ENCODE measurements at places on chromosomes 1 and 21.

DNA sequence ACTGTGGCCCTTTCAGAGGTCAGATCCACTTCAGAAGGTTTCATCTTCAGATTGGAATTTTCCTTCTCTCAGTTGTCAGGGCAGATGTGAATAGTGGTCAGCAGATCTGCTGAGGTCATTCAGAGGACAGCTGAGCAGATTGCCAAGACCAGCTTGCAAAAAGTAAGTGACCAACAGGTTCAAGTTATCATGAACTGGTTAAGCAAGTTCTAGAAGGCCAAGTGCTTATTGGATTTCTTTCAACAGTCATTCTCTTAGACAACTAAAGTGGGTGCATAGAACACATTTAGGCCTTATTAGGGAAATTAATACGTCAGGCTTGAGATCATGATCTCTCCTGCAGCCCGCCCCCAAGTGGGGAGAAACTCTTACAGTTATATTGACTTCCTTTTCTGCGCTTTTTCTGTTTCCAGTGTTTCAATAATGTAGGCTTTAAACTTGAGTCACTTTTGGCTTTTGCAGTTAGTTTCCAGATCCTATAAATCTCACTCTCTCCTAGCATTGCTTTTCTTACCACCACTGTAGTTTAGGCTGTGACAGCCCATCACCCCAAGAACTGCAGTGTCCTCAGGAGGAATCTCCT is 96.4 kb downstream of the C1orf21 start:
- peak; percentile 96 for DNase-seq

DNA sequence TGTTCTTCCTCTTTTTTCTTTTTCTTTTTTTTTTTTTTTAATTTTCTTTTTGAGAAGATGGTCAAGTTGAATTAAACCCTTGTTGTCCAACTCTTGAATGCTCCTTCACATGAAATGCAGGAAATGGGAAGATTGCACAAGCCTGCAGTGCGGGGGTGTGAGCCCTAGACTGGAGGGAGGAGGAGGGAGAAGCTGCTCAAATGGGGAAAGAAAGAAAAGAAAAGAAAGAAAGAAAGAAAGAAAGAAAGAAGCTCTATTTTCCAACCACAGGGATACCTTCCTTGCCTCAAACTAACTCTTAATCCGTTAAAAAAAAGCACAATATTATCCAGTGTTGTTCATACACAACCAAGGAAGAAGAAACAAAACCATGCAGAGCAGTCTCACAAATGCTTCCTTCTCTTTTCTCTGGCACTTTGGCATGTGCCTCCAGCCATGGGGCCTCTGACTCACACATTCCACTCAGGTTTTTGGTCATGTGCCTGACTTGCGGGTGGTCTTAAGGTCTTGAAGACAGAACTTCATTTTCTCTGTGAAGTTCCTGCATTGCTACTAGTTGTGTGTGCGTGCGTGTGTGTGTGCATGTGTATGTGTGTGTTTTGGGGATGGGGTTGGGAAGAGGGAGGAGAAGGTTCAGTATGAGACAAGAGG is 276.1 kb downstream of the RPS6KC1 start:
- DNase-seq, result peak; percentile 74

- DNase-seq, result no peak
Observed at GRCh38 chr1:211942583-211942982, 92.8 kb downstream of the INTS7 start.

GRCh38 chr1:56569661-56570060 is 9.7 kb downstream of the PLPP3 start:
- no peak for DNase-seq

- DNase-seq, result peak; percentile 65
Observed at GRCh38 chr1:185279571-185279970, 37.5 kb downstream of the IVNS1ABP start.

- no peak for DNase-seq
Observed at GRCh38 chr1:201330541-201330940, 46.9 kb downstream of the TNNT2 start.

GRCh38 chr21:43585924-43586413 is 73.3 kb downstream of the HSF2BP start:
- peak; percentile 100 for DNase-seq

GRCh38 chr1:151839457-151840403 is at the start of gene C2CD4D:
TSS of gene C2CD4D (minus strand) at chr1:151839820. CDS start at chr1:151838989, 831 bp downstream.
- DNase-seq, result peak; percentile 16

DNA sequence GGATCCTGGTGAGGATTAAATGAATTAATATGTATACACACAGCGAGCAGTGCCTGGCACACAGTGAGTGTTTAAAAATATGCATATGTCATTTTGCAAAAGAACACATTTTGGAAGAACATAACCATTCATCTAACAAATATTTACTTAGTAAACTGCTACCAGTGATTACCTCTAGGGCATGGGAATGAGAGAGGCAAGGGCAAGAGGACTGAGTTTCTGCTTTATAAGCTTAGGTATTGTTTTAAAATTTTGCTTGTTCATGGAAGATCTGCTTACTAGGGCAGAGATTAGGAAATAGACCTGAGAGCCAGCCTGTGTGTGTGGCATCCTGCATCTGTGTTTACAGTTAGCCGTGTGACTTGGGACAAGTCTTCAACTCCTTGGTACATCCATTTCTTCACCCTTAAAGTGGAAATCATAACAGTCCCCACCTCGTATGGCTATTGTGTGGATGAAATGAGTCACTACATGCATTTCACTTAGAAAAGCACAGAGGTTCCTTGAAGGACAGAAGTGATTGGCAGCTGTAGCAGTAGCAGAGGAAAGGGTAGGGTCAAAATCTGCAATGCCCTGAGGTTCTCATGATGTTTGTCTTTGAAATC is 198.5 kb upstream of the FMN2 start:
- DNase-seq, result no peak

GRCh38 chr1:52955129-52955970 is 28.3 kb downstream of the SCP2 start:
- peak; percentile 80 for DNase-seq

- DNase-seq, result peak; percentile 26
Observed at GRCh38 chr1:197619008-197619640, 156.2 kb downstream of the DENND1B start.

- no peak for DNase-seq
Observed at GRCh38 chr1:113320272-113320671, 70.0 kb upstream of the MAGI3 start.

GRCh38 chr1:26664802-26665201 is 31.0 kb upstream of the ARID1A start:
- DNase-seq, result no peak

DNA sequence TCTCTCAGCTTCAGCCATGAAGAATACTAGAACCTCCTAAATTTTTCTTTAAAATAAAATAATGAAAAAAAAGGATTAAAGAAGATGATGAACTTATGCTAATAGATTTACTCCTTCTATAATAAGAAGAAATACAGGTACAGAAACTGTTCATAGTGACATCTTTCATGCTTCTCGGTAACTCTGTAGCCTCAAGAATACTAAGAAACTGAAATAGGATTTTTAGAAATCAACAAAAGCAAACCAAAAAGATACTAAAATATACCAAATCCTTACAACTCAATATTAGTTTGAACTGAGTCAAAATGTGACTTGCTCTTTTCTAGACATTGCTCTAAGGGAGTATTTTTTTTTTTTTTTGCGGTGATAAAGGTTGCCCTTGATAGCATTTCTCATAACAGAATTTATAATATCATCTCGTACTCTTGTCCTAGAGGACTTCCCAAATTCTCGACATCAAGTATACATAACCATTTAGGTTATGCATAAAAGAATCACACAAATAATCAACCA is 42.8 kb downstream of the ZZZ3 start:
- DNase-seq, result no peak

DNA sequence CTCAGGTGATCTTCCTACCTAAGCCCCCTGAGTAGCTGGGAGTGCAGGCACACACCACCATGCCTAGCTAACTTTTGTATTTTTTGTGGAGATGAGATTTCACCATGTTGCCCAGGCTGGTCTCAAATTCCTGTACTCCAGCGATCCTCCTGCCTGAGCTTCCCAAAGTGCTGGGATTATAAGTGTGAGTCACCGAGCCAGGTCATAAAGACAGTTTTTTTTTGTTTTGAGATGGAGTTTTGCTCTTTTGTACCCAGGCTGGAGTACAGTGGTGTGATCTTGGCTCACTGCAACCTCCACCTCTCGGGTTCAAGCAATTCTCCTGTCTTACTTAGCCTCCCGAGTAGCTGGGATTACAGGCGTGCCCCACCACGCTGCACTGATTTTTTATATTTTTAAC is 42.1 kb downstream of the KIF1B start:
- peak; percentile 67 for DNase-seq

DNA sequence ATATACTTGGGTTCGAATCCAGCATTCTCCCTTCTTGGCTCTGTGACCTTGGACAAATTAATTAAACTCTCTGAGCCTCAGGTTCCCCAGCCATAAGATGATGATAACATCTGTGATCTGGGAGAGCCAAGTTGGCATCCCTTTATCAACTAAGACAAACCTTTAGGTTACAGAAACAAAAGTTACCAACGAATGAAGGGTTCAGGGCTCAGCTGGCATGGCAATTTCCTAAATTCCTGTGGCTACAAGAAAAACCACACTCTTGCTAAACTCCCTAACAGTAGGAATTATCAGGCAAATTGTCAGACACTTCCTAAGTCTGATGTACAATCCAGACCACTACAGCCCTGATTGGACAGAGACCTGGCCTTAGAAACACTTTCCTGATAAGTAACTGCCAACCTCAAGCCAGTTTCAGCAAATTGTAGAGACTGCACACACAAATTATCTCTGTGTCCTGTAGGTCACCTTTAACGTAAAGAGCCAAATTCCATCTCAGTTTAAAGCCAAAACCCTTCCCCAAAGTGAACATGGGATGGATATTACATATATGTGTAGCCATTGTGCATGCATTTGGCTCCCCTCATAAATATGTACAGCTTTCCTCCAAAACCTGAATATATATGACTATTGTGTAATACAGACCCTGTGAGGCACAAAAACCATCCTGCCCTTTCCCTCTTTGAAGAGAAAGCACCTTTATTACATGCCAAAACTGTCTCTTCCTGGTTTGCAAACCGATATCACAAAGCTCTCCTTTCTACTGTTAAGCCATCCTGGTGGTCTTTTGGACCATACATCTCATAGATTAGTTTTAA is 39.5 kb upstream of the EDARADD start:
- DNase-seq, result peak; percentile 67

- DNase-seq, result no peak
Observed at GRCh38 chr21:38809198-38809878, 3.6 kb downstream of the ETS2 start.

- DNase-seq, result no peak
Observed at GRCh38 chr1:37308031-37308960, 166.1 kb upstream of the ZC3H12A start.

GRCh38 chr1:41813755-41814745 is 104.7 kb downstream of the HIVEP3 start:
- DNase-seq, result no peak

- DNase-seq, result no peak
Observed at GRCh38 chr1:228957535-228957934, 222.3 kb downstream of the RHOU start.

- DNase-seq, result no peak
Observed at GRCh38 chr1:177703888-177704446, 265.9 kb downstream of the SEC16B start.

- peak; percentile 13 for DNase-seq
Observed at GRCh38 chr1:178689769-178690168, 35.3 kb upstream of the RALGPS2 start.

DNA sequence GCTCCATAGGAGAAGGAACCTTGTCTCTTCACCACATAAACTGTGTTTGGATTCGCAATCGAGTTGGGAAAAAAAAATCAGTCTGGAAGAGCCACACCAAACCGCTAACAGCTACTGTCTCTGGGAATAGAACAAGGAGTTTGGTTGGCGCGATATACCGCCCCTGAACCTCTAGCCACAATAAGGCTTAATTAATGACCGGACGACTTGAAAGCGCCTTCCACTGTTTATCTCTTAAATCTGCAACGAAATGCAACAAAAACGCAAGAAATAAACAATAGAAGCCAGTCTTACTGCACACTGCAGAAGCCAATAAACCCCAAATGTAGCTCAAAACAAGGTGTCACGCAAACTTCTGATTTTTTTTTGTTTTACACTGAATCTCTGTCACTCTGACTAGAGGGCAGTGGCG is 10.9 kb downstream of the BTBD19 start:
- no peak for DNase-seq

DNA sequence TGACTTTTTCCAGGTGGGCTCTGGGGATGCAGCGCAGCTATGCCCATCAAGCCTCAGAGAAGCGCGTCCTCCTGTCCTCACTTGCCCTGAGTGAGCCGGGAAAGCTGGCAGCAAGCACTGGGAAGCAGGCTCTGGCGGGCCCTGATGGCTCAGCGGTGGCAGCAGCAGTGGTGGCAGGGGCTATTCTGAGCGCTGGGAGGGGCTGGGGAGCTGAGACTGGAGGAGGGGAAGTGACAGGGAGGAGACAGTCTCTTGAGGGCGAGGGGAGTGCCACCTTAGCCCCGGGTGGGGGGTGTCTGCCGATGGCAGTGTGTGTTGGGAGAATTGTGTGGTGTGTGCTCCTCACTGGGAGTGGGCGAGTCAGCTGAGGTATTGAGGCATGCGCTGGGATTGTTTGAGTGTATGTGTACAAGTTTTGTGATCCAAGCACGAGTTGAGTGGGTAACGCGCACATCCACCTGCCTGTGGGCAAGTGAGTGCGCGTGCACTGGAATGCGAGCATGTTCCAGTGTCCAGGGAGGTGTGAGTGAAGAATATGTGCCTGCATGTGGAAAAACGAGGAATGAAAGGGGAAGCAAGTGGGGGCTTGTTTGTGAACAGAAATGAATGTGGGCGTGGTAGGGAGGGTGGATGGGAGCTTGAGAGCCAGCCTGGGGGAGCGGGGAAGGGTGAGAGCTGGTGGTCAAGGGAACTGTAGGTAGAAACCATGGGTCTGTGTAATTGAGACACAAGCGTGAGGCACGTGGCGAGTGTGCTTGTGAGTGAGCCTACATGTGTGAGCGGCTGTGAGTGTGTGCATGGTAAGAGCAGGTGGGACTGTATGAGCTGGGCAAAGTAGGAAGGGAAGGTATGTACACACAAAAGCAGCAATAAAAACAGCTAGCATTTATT is 2.9 kb upstream of the FOXO6 start:
- DNase-seq, result no peak

DNA sequence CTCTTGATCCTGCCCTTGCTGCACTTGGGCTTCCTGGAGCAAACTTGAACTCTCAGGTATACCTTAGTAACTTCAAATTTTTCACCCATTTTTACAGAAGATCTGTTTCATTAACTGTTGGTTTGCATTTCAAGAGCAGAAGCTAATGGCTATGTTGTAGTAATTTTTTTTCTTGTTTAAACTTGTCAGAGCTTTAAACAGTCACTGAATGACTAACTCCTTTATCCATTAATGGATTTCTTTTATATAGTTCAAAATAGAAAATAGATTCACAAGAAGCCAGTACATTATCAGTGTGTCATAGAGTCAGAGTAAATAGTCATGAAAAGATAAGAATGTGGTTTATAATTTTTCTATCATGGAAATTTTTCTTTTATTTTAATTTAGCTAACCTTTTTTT is 13.6 kb downstream of the SRSF11 start:
- DNase-seq, result no peak

GRCh38 chr1:246274186-246274585 is 232.9 kb downstream of the SMYD3 start:
- DNase-seq, result no peak

- DNase-seq, result no peak
Observed at GRCh38 chr1:4344065-4344732, 310.2 kb upstream of the AJAP1 start.

- DNase-seq, result no peak
Observed at GRCh38 chr1:163781146-163781545, 459.4 kb downstream of the NUF2 start.

- DNase-seq, result peak; percentile 36
Observed at GRCh38 chr21:25560271-25560685, 47.0 kb downstream of the MRPL39 start.

GRCh38 chr1:32219022-32219421 is 3.1 kb downstream of the TMEM234 start:
- no peak for DNase-seq

GRCh38 chr21:18403735-18404450 is at the start of gene TMPRSS15:
TSS of gene TMPRSS15 (minus strand) at chr21:18403785. CDS start at chr21:18403622, 163 bp downstream.
- DNase-seq, result no peak

Measured in iris pigment epithelial cell (primary cell).